ENCODE measurements at places on chromosomes 1 and 21.

GRCh38 chr1:93475681-93476080 is 27.8 kb downstream of the FNBP1L start:
- DNase-seq = no peak

DNA sequence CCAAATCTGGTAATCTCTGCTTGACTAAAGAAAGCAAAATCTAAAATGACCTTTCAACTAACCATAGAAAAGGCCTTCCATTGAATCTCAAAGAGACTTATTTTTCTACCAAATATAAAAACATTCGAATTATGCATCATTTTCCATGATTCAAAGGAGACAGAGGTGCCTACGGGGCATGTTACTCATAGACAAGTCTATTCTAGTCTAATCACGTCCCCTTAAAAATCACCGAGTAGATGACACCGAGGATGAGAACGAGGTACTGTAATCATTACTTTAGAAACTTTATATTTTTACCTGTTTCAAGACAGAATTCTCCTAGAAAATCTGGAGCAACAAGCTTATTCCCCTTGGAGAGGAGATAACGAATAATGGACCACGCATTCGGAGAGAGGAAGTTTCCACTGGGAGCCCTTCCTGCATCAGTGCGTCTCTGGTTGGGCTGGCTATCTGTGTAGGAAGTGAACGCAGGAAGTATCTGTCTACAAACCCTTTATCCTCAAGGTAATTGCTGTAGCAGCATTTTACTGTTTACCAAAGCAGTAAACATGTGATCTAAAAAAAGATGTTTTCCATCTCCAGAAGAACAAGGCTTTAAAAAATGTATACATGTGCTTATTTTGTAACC is 9.5 kb downstream of the ERG start:
- peak; percentile 33 for DNase-seq

DNA sequence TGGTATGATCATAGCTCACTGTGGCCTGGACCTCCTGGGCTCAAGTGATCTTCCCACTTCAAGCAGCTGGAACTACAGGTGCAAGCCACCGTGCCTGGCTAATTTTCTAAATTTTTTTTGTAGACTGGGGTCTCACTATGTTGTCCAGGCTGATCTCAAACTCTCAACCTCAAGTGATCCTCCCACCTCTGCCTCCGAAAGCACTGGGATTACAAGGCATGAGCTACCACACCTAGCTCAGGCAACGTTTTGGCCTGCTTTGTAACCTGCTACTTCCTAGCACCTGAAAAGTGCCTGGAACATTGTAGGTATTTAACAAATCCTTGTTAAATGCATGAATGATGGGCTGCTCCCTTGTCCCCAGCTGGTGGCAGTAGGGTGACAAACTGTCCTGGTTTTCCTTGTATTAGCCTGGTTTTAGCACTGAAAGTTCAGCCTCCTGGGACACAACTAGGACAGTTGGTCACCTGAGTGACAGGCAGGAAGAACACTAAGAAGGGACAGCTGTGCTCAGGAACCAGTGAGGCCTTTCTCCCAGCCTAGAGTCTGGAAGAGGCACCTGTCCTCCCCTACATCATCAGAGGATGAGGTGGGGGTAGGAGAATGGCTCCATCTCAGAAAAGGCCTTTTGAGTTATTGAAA is 88.5 kb upstream of the CD34 start:
- DNase-seq = no peak

- DNase-seq = no peak
Measured at GRCh38 chr1:116804736-116805135, 50.5 kb downstream of the CD2 start.

DNA sequence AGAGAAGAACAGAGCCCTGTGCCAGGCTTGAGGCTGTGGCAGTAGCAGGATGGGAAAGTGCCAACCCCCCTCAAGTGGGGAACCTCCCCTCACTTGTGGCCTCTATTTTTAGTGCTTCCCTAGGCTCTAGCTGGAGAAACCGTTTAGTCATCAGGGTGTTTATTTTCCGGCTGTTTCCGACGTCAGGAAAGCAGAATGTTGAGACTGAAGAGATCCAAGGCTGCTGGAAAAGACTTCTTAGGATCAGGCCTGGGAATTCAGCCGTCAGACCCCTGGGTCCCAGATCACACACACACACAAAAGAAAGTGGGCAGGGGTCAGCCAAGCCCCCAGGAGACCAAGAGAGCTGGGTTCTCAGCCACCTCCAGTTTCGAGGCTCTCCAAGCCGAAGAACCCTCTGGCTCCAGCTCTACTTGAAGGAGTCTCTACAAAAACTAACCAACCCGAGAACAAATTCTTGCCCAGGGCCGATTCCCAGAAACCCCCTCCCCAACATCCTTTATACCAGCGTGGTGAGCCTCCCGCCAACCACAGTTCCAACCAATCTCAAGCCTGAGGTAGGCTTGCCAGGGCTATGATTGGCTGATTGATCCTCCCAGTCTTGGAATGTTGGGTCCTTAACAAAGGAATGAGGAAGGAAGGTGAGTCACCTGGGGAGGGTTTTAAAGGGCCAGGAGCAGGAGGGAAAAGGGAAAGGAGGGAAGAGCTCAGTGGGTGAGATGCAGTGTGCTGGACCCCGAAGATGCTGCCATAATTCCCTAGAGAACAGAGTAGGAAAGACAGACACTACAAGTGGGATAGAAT is 2.5 kb upstream of the MEF2D start:
- DNase-seq = no peak

GRCh38 chr1:193185901-193186731 is at the start of gene B3GALT2:
B3GALT2 (minus strand) TSS chr1:193186613; CDS start chr1:193181562, 5,051 bp downstream.
- DNase-seq = peak; percentile 51

DNA sequence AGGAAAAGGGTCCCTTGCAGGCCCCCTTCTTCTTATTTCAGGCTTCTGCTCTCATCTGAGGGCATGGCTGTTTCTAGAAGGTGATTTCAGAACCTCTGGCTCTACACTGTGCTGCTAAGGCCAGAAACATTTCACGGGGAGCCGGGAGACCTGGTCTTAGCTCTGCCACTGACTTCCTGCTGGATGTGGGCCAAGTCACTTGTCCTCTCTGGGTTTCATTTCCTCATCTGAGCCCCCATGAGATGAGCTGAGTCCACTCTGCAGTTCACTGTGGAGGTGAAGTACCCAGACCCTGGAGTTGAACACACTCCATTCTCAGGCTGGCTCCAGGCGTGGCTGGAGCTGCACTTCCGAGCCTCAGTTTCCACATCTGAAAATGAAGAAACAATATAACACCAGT is 2.1 kb downstream of the PADI1 start:
- DNase-seq = no peak
